ENCODE measurements at places on chromosomes 13 and 19.

- no peak for DNase-seq
Measured at GRCh38 chr19:4042064-4042730, 24.5 kb downstream of the ZBTB7A start.

- DNase-seq, result no peak
Measured at GRCh38 chr19:9883764-9884163, 48.6 kb downstream of the PIN1 start.

DNA sequence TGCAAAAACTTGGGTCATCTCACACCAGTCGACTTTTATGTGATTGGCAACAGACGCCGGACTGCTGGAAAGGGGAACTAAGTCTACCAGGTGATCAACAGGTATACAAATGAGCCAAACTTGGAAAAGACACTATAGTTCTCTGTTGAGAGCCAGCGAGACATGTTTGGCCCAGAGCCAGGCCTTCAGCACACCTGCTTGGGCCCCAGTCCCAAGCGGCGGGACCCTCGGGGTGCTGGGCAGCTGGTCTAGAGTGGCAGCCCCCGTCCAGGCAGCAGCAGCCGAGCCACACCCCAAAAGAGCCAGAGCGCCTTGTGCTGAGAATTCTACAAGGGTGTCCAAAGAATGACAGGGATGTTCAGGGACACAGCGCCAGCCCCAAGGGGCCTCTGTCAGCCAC is 28.0 kb downstream of the NAXD start:
- DNase-seq, result no peak

- DNase-seq, result no peak
Measured at GRCh38 chr19:2341244-2341751, 12.8 kb downstream of the SPPL2B start.

DNA sequence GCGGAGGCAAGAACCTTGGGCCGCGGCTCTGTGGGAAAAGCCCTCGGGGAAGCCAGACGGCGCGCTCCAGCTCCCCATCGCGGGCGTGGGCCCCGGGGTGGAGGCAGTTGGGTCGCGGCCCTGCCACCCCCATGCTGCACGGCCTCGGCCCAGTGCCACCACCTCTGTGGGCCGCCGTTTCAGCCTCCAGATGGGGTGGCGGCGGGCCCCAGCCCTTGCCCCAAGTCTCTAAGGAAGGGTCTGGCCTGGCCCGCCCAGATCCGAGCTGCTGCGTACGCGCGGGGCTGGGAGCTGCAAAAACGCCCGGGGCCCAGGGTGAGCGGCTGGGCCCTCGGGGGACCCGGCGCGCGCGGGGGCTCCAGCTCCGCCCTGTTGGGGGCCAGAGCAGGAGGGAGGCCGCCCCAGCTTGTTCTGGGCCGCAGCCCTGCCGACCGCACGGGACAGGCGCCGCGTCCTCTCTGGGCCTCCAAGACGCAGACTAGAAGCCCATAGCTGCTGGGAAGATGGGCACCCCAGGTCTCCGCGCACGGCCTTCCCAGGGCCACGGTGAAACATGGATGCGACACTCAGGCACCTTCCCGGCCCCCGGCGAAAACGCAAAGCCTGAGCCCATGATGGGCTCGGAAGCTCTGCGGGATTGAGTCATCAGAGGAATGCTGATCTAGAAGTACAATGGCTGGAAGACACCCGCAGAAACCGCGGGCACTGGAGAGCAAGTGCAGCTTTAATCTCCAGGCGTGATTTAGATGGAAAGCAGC is 110.1 kb downstream of the KCTD15 start:
- DNase-seq, result no peak

DNA sequence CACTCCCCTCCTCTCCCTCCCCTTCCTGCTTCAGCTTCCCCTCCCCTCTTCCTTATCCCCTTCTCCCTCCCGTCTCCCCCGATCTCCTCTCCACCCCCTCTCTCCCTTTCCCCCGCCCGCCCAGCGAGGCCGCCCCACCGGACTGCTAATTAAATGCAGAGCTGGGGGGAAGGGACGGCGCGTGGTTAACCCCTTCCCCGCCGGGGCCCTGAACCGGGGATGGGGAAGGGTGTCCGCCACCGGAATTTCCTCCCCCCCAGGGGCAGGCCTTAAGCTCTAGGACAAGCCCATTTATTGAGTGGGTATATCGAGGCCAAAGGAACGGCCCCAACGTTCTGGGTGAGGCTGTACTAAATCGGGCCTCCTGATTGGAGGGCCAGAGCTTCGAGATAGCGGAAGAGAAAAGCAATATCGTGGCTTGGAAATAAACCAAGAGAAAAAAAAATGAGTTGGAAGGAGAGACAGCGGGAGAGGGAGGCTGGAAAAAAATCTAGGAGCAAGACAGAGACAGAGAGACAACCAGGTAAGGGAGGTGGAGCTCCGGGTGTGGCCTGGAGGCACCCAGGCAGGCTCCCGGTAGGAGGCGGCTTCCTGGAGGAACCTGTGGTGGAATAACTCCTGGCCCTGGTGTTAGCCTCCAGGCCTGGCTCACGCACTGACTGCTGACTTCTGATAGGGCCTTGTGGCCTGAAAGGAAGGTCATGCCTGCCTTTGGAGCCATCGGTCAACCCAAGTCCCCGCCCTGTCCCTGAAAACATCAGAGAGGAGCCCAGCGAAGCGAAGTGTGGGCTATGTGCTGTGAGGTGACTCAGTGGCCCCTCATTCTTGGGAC is 11.6 kb upstream of the JUND start:
- DNase-seq, result peak; percentile 71

- no peak for DNase-seq
Measured at GRCh38 chr19:21709464-21709863, 57.9 kb downstream of the ZNF100 start.

GRCh38 chr13:45327253-45327955 is 13.6 kb downstream of the TPT1 start:
- DNase-seq, result no peak

DNA sequence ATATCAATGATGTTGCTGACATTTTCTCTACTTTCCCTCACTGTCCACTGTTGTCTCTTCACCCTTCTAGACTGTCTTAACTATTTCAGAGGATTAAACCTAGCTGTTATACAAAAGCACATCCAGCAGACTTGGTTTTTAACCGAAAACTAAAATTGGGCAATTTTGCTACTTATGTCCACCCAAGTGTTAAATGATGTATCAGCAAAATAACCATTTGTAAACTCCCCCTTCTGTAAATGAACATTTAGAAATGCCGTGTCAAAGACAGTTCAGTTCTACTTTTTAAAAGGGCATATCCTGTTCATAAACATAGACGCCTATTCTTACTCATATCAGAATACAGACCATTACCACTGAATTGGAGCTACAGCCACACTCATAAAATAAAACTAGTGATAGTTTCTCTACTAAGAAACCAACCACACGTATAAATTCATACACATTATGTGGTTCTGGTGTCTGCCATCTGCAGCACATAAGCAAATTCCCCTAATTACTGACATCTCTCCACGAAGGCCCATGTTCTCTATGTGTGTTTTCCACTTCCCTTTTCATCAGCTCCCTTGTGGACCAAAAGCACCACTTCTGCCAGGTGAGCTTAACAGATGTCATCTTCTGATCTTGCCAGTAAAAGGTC is 1091.8 kb downstream of the PCDH9 start:
- DNase-seq, result peak; percentile 62

DNA sequence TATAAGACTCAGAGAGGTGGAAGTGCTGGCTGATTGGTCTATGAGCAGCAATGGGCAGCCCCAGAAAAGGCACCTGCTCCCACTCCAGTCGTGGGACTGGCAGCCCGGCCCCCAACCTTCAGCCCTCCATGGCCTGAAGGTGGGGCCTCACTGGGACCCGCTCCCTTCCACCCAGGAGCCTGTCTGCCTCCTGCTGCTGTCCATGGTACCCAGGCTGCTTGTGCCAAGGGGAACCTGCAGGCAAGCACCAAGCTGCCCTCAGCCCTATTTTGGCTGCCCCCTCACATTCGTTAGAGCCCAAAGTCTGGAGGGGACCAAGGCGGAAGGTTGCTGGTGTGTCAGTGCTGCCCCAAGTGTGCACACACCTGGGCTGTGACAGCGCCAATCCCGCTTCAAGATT is 2304.9 kb downstream of the PCDH9 start:
- DNase-seq, result no peak

DNA sequence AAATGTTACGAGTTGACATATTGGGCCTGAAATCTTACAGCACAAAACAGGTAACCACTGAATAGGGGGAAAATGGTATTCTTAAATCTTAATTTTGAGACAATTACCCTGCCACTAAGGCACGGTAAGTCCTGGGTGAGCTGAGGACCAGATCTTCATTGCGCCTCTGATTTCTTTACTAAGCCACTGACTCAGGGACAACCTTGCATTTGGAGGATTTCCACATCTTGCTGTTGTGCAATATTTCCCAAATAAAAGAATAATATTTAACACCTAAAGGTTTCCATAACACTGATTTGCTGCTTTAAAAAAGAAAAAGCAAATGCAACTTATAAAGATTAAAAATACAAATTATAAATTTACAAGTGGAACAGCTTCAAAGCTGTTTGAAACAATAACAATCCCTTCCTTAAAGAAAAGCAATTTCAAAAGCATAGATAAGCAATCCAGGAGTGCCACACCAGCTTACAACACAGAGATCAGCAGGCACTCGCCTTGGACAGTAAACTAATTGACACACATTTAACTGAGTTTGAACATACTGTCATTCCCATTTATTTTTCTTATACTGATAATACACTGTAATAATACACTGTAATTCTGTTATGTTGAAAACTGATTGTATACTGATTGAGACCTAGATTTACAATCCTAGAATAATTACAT is 79.6 kb upstream of the DOCK9 start:
- no peak for DNase-seq

GRCh38 chr19:32771596-32771995 is 52.0 kb downstream of the TDRD12 start:
- DNase-seq, result no peak

DNA sequence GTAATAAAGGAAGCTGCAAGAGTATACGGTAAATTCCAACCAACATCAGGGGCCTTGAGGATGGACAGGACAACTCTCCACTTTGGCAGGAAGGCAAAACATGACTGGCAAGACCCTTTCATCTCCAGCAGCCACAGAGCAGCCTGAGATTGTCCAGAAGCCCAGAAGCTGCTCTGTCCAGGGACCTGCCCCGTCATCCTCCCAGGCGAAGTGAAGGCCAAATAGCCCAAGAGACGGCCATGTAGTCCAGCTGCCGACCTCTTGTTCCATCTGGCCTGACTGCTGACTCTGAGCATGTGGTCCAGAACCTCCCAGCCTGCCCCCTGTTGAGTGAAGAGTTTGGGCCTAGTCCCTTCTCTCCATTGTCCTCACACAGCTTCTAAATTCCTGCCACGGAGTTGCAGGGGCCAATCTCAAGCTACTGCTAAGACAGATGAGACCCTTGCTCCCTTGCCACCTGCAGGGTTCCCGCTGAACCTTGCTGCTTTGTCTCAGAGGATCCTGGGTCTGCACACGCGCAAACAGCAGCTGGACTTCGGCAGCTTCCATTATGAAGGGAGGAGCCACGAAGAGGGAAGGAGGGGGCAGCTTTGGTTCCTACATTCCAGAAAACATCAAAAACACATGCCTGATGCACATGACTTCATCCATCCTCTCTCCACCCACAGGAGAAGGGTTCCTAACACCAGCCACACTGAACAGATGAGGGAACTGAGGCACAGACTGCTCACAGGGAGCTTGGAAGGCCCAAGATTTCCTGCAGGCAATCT is 196.9 kb downstream of the KATNAL1 start:
- no peak for DNase-seq

GRCh38 chr19:47315125-47315821 is 5.6 kb downstream of the C5AR1 start:
- DNase-seq, result no peak

DNA sequence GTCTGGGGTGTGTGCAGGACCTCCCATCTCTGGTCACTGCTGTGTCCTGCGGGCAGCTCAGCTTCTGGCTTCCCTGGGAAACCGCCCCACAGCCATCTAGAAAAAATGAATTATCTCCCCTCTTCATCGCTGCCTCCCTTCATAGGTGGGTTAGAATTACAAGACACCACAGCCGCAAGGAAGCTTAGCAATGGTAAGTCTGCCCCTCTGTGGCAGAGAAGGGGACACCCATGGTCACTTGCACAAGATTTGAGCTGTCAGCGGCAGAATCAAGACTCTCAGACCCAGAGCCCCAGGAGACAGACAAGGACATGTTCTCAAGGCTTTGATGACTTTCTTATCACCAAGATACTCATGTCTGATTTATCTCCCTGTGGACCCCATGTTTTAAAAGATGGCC is 110.8 kb upstream of the PABPC3 start:
- no peak for DNase-seq

DNA sequence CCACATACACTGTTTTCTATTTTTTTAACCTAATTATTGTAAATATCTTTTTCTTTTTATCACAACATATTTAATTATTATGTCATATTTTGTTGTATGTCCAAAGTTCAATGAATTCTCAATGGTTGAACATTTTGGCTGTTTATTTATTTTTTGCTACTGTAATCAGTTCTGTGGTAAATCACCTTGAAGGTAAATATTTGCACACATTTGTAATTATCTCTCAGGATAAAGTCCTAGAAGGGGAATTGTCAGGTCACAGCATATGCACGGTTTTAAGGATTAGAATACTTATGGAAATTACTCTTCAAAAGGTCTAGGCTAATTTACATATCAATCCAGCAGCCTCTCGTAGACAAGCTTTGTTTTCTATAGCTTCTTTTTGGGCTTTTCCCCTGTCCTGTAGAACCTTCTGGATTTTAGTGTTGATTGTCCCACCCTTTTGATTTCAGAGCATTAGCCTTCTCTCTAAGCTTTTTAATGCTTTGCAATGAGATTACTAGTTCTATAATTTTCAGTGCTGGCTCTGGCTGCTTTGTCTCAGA is 362.6 kb downstream of the KCNRG start:
- DNase-seq, result no peak

GRCh38 chr13:114034481-114034891 is 60.6 kb upstream of the C13orf46 start:
- no peak for DNase-seq

DNA sequence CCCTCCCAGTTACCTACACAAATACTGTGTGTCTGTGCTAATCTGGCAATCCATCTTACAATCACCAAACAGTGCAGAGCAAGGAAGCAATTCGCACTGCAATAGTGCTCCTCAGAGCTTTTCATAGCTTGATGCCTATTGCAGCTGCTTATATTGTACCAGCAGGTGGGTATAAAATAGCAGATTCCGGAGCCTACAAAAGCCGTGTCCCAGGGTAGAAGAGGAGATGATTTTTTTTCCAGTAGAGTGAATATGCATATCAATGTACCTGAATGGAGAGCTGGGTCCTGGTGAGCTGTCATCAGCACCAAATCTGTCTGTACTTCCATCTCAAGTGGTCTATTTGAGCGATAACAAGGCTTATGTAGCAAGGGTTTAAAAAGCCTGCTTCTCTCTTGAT is 668.4 kb downstream of the DIAPH3 start:
- DNase-seq, result no peak

DNA sequence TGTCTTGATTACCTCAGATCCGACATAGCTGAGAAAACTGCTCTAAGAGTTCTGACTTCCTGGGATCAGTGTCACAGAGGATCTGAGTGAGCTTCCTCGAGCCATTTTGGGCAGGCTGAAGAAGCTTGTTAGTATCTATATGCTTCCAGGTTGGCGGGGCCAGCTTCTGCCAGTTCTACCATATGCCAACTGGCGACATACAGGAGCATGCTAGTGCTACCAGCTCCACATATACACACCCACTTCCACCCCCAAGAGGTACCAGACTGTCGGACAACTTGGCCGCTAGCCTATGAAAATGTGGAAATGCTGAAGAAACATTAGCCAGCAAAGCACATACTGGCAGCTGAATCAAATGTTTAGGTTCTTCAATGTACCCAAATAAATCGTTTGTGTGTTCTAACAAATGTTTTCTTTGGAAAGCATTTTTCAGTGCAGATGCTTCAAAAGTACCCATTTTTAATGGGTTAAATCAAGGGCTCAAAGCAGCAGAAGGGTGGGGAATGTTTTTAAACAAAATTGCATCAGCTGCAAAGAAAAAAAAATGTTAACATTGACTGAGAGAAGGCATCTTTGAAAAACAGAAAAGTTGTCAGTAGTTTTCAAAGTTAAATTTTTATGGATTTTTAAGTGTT is 163.7 kb downstream of the KLF12 start:
- no peak for DNase-seq

Data from stimulated activated naive B cell treated with anti-CD40 and anti-IgM and Interleukin-4, amounts not matched to agents 10 μg/mL and 1 μg/mL and 100 μg/mL, for 72 hours (primary cell).